NCI-H1417 (cell line): ENCODE measurements at places on chromosomes 7 and 10.

DNA sequence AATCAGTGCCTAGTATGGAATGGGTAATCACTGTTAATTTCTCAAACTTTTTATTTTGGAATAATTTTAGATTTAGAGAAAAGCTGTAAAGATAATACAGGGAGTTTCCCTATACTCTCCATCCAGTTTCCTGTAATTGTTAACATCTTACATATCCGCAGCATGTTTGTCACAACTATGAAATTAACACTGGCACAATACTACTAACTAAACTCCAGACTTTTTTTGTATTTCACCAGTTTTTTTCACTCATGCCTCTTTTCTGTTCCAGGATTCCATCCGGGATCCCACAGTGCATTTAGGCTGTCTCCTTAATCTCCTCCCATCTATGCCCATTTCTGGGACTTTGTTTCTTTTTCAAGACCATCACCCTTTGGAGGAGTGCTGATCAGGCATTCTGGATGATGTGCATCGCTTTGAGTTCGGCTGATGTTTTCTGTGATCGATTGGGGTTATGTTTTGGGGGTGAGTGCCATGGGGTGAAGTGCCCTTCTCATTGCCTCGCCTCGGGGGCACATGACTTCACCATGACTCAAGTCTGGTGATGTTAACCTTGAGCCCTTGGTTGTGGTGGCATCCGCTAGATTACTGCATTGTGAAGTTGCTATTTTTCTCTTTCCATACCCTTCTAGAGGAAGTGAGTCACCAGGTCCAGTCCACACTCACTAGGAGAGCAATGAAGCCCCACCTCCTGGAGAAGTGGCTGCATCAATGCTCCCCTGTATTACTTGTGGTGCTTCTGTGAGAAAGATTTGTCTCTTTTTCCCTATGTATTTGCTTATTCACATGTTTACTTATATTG, 43.9 kb upstream of the GRB10 start:
- DNase-seq: no peak

DNA sequence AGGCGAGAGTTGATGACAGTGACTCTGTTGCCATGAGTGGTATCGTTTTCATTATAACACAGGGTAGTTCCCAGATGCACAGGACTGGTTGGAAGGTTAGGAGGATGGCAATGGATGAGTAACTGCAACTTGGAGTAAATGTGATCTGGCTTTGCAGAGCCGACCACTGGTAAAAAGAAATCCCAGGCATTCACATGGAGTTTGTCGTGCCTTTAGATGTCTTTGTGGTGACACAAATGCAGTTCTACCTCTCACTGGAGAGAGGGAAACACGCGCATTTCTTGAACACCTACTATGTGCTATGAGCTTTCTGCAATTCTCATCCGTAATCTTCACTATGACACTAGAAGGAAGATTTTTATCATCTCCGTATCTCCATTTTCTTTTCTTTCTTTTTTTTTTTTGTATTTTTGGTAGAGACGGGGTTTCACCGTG, 1.7 kb upstream of the MNX1 start:
- DNase-seq: no peak

DNA sequence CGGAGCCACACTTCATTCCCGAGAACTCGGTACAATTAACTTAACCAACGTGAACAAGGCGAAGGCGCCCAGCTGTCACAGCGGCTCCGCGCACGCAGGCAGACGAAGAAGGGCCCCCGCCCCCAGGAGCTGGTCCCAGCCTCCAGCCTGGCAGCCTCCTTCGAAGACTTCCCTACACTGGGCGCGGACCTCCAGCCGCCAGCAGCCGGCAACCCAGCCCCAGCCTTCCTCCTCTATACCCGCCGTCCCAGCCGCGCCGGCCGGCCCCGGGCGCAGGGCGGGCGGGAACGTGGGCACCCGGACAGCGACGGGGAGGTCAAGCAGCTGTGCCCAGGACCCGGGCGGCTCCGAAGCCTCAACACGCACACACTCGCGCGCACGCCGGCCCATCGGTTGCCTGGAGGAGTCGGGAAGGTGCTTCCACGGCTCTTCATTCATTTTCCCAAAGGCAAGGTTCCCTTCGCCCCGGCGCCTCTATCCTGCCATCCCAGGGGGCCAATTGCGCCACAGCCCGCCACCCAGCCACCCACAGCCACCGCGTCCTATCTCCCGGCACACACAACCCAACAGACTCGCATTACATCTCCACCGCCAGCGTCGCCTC, 1.6 kb downstream of the CHST15 start:
- DNase-seq: no peak

DNA sequence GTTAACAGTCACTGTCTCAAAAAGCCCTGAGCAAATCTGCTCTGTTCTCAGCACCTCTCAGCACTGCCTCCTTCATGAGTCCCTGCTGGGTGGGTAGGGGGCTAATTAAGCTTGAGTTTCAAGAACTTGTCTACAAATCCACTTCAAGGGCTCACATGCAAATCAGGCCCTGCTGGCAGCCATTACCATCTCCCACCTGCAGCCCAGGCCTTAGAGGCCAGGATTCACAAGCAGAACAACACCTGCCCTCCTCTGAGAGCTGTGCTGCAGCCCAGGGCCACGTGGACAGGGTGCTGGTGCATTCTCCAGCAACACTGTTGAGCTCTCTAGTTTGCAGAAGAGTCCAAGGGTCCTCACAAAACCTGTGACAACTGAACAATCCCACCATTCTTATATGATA, 119.2 kb downstream of the DPP6 start:
- DNase-seq: no peak

DNA sequence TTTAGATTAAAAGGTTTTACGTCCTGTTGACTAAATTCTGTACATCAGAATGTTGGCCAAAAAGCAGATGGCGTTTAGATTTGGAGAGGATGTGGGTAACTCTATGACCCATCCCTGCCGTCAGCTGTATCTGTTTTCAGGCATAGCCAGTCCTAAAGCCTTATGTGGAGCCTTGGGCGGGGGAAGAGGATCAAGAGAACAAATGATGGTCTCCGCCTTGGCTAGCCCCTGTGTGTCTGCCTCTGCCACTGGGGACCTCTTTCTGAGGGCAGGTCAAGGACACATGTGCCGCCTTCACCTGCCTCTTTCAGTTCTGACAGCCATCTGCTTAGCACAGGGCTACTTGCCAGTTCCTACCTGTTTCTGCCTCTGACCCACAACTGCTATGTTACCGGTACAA, 24.1 kb downstream of the PDSS1 start:
- DNase-seq: no peak

DNA sequence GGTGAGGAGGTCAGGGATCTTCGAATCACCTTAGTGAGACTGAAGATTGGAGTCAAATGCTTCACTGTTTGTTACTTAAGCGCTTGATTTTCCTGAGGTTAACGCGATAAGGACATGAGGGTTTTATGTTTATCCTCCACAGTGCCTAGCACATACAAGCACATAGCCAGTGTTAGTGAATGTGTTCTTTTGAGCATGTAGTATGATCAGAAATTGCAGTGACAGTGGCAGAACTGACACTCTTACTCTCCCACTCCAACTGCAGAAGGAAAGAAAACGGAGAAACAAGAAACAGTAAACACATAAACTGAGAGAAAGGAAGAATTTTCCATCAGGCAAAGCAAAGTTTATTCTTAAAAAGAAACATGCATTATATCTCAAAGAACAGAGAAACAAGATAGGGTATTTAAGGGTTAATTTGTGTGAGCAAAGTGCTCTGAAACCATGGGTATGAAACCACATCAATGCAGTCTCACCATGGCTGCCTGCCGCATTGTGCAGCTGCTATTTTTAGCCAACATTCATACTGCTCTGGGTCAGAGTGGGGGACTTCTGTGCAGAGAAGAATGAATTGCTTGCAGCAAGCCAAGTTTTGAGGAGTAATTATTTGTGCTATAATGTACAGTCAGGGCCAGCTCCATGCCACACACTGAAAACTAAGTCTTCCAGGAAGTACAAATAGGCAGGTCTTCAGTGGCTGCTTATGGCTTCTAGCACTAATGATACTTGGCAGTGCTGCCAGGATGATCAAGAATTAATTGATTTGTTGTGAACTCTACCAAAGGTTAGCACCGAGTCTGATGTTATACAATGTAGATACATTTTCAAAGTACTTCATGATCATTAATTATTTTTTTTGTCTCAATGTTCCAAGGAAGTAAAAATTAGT, 152.0 kb downstream of the MACC1 start:
- DNase-seq: no peak

DNA sequence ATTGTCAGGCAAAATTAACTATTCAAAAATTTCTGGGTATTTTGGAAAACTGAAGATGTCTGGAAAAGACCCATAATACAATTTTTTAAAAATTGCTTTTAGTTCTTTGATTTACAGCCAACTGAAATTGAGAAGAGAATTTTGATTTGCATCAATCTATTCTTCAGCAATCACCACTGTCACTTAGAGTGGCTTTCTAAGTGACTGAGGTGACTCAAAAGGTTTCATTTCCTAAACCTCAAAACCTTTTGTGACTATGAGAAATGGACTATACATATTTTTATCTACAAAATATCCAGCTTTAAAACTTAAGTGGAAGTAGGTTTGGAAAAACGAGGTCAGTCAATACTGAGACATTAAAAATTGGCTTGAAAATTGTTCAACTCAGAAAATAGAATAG, 60.0 kb downstream of the ENO4 start:
- DNase-seq: no peak

DNA sequence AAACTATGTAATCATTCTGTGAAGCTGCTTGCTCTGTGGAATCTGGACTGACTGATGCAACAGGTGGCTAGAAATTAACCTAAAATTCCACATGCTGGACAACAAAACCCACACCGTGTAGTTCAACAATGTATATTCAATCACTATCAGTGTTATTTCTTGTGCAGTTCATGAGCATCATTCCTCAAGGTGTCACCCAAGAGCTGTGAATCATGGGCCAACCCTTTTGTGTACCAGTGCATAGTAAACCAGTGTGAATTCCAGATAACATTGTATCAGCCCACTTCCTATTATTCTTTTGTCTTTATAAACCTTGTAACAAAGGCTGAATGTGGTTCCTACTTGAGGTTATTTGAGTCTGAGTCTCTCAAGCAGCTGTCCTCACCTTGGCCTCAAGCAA, 905.2 kb upstream of the ZNF722 start:
- DNase-seq: no peak
